Prostate gland (tissue), 2 donors: ENCODE measurements at places on chromosomes 13 and 19.

DNA sequence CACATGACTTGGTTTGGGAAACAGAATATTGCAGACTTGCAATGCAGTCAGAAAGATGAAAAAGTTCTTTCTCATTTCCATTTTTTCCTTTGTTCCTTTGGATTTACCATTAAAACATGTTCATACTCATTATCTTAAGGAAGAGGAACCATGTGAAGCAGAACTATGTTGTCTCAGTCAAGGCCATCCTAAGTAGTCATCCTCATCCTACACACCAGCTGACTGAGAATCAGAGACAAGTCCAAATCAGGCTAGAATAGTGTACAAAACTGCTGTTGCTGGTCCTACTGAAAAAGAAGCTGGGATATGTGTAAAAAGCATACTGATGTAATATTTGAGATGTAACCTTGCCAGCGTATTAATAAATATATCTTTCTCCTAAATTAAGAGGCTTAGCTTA, 433.4 kb downstream of the SLITRK5 start:
- no peak for DNase-seq

GRCh38 chr19:48713041-48713863, 6.3 kb downstream of the MAMSTR start:
- DNase-seq: no peak

- DNase-seq: no peak
Observed at GRCh38 chr13:112735791-112736190, 46.0 kb downstream of the ATP11A start.

DNA sequence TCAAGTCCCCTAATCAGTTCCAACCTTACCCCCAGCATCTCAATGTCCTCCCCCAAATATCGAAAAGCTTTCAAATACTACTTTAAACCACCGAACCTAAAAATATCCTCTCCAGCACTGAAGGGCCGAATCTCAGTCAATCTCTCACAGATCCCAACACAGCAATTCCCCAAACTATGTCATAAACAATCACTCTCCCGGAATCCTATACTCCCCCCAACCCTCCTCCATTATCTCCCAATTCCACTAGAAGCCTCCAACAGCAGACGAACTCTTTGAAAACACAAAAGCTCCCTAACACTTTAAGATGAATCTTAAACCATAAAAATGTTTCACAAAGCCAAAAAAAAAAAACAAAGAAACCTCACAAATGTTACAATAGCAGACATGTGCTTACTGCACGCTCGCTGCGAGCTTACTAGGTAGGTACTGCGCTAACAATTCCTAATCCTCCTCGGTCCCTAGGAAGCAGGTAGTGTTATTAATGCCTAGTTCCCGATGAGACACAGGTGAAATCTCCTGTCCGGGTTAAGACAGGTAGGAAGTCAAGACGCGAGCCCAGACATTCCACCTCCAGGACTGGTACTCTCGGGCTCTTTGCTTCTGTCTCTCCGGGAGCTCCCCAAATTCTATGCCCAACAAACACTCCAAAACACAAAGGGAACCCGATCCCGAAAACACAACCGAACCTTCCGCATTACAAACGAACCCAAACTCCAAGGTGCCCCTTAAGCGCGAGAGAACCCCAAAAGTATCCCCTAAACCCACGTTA, 14.2 kb downstream of the FBXO46 start:
- DNase-seq: peak; percentile 56

DNA sequence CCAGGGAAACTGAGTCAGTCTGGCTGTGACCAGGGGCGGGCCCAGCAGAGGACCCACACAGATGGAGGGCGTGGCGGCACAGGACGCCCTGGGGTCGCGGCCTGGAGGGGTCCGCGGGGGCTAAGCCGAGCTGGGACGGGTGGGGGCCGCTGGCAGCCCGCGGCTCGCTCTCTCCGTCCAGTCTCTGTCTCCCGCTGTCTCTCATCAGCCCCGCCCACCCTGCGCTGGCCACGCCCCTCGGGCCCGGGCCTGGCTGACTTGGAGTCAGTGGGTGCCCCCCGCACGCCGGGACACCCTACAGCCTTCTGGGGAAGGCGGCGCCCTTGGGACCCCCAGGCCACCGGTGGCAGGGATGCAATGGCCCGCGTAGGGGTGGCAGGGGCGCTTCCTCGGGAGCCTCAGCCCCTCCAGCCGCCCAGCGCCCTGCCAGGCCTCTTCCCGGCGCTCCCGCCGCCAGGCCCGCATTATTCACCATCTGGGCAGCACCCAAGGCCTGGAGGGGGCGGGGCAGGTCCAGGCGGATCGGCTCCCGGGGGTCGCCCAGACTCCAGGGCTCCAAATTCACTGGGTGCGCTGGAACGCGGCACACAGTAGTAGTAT, at the start of gene TBXA2R:
TSS of gene TBXA2R (minus strand) at position 186 of the 600 bp plus-strand sequence. CDS start 6,241 bp downstream, outside the sequence.
- DNase-seq: peak; percentile 33

DNA sequence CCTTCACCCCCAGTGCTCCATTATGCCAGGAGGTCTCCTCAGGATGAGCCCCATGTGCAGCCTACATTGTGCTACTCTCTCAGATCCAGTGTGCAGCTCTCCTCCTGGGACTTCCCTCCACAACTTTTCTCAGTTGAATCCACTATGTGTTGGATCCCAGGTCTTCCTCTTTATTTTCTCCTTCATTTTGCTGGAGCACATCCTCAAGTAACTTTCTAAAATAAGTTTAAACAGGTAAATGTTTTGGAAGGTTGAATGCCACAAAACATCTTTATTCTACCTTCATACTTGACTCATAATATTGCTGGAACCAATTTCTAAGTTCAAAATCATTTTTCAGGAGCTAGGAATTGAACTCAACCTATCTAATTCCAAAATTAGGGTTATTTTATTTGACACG, 52.1 kb downstream of the C13orf46 start:
- no peak for DNase-seq

DNA sequence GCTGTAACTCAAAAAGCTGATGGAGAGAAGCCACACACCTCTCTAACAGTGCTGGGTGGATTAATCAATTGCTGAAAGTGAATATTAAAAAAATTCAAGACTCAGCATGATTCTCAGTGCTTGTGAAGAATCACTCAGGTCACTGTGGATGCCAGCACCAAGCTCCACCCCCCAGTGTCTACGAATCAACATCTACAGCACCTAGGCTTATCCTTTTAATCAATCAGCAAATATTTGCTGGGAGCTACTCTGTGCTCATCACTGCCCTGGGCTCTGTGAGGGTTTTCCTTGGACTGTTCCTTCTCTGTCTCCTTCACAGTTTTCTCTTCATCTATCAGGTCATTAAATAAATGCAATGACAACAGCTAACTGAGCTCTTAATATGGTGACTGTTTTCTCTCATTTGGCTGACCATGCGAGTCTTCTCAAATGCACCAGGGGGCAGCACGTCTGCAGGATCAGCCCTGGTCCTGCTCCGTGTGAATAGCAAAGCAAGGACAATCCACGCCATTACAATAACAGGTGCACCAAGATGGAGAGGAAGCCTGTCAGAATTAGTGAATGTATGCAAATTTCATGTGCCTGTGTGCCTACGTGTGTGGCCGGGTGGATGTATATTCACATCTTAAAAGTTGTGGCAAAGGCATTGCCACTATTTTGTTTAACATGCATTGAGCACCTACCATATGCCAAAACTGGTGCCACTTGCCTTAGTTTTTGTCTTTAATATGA, 14.6 kb upstream of the C13orf42 start:
- peak; percentile 45 for DNase-seq

GRCh38 chr19:51501594-51502263, at the start of gene SIGLEC12:
TSS of gene SIGLEC12 (minus strand) at chr19:51501800. CDS start at chr19:51501733, 67 bp downstream.
- DNase-seq: no peak

GRCh38 chr19:57655443-57655842, 13.3 kb upstream of the ZSCAN4 start:
- DNase-seq: no peak

DNA sequence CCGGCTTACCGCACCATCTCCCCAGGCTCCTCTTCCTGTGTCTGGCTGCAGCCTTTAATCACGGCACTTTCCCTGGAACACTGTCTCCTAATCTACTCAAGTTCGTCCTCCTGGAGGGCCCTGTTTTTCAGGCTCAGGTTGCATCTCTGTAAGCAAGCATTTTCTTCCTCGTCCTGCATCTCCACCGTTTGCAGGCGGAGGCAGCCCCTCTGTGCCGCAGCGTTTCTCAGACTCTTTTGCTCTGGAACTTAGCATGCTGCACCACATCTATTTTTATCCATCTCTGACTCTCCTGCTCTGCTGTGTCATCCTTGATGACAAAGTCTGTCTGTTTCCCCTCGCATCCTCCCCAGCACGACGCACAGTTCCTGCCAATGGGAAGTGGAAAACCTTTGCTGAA, 117.5 kb downstream of the ATP8A2 start:
- DNase-seq: no peak

DNA sequence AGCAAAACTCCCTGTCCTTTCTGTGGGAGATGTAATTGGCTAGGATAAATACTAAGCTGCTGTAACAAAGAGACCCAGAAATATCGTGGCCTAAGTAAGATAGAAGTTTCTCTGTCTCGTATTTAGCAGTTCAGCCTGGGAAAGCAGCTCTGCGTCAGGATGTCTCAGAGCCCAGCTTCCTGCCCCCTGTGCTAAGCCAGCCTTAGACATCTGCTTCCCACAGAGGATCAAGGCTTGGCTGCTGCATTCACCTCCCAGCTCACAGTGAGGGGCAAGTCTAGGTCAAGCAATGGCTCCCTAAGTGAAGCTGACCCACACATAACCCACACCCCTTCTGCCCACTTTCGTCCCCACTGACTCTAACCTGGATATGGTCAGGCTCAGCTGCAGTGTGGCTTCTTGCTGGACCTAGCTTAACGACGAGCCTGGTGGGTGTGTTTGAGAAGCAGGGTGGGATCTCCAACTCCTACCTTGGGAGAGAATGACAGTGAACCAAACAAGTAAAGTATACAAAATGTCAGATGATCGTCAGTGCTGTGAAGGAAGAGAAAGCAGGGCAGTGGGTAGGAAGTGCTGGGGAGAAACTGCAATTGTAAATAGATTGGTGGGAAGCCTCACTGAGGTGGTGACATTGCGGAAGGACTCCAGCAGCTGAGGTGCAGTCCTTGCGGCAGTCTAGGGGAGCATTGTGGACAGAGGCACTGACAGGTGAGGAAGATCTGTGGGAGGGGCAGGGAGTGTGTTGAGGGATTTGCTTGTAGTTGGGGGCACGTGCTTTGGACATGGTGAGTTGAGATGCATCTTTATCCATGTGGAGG, 82.9 kb downstream of the TNFRSF19 start:
- DNase-seq: no peak

DNA sequence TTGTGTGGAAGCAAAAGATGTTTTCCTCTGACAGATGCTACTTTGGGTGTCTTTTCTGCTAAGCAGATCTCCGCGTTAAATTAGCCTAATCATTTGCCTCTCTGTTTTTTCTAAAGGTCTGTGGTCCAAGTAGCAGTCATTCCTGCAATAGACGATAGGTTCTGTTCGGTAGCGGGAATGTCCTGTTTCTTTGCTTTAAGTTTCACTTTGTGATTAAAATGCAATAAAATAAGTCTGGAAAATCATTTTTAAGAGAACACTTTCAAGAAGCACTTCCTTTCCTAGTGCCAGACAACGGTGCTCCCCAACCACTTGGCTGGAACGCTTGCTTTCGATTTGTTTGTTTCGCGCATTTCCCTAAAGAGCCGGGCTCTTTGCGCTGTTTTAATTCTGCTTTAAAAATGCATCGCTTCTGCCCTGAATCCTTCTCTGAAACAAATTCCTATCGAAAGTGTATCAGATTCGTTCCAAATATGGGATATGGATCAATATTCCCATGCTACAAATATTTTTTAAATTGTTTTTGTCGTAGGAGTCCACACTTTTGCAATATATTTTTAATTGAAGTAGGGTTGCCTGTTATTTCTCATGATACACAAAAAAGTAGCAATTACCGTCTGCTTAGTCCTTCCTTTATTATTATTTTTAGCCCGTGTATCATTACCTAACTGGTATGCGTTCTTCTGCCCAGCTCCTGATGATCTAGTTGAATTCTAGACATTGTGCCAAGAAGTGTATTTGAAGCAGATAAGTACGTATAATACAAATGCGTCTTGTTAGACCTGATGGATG, 14.2 kb downstream of the ZIC2 start:
- DNase-seq: no peak

GRCh38 chr13:19772306-19772705, 10.4 kb downstream of the PSPC1 start:
- no peak for DNase-seq

- no peak for DNase-seq
Observed at GRCh38 chr19:46355234-46356148, 8.6 kb downstream of the PPP5C start.

DNA sequence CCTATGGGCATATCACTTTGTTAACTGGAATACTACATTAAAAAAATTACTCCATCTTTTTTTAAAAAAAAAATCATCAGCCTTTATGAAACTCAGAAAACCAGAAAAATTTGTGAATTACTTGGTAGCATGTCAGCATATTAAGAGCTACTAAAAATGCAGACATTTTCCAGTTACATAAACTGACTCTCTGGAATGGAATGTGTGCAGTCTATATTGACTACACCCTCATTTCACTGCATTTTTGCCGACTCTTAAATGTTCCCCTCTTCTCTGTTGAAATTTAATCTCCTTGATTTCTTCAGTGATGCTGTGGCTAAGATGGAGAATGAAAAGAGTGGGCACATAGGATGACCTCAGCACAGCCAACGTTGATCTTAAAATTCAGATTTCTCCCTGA, 393.8 kb downstream of the ITGBL1 start:
- DNase-seq: no peak

- no peak for DNase-seq
Observed at GRCh38 chr13:20462533-20462915, 63.1 kb downstream of the CRYL1 start.

DNA sequence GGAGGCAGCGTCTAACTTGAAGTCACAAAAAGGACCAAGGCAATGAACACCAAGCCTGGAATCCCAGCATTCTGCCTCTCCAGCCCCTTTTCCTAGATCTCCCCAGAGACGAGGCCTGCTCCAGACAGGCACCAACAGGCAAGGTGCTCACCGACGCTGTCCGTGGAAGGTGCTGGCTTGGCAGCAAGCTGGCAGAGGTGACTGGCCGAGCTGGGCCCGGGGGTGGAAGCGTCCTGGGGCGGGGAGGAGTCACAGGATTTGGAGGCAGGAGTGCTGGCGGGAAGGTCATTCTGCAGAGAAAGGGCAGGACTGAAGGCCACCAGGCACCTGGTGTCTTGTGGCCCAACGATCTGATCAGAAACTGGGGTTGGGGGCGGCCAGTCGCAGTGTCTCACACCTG, 18.2 kb downstream of the TLE2 start:
- no peak for DNase-seq

- DNase-seq: no peak
Observed at GRCh38 chr19:15225760-15226159, 6.5 kb downstream of the EPHX3 start.

DNA sequence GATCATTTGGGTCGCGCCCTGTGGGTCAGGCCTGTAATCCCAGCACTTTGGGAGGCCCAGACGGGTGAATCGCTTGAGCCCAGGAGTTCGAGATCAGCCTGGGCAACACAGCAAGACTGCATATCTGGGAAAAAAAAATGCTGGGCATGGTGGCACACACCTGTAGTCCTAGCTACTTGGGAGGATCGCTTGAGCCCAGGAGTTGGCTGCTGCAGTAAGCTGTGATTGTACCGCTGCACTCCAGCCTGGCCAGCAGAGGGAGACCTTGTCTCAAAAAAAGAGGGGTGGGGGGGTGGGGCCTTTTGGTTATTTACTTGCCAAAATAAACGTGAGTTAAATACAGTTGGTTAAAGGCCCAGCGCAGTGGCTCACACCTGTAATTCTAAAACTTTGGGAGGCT, 9.8 kb upstream of the ZNF544 start:
- no peak for DNase-seq
